SJCRH30 (cell line): ENCODE measurements at places on chromosomes 3 and 15. TPM values are rescaled to one million over a fixed set of nuclear protein-coding genes. Genes with fewer than 3 reads are reported as not detected.

DNA sequence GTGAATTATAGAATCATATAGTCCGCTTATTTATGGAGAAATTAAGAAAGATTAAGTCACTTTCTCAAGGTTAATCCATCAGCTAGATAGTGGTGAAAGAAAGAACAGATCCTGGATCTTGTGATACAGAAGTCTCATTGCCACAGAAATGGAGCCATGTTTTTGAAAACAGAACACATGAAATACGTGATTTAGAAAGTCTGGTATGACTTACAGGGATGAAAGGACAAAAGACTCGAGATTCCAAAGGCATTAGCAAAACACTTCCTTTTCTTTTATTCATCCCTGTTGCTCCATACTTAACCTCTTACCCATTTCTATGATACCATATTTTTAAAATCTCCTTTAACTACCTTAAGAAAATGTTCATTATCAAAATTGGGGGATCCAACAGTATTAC lies 40.0 kb upstream of the TEX9 start:
- H3K4me1 ChIP-seq: no peaks in the 10 kb centered on the region
- H3K27me3 ChIP-seq: no peaks in the 10 kb centered on the region
- no peak overlapping the region for H3K4me3 ChIP-seq

- H3K27ac ChIP-seq: no peak overlapping the region
- DNase-seq: no peak
- no peaks in the 10 kb centered on the region for H3K4me1 ChIP-seq
- no peaks in the 10 kb centered on the region for H3K27me3 ChIP-seq
- no peak overlapping the region for H3K4me3 ChIP-seq
These were observed 5.2 kb upstream of the WNT7A start for GRCh38 chr3:13884851-13885703.

- no peaks in the 10 kb centered on the region for H3K4me1 ChIP-seq
- DNase-seq: no peak
- no peak overlapping the region for H3K27ac ChIP-seq
These were observed 233.0 kb downstream of the EPHA3 start for GRCh38 chr3:89340408-89340807.

GRCh38 chr3:5217824-5218595 lies 30.5 kb downstream of the EDEM1 start:
- H3K27ac ChIP-seq: no peak overlapping the region
- no peaks in the 10 kb centered on the region for H3K4me1 ChIP-seq
- peaks cover 17% of the 10 kb centered on the region; the same call in 1 of the 2 replicates for H3K36me3 ChIP-seq
- DNase-seq: no peak
- no peaks in the 10 kb centered on the region for H3K27me3 ChIP-seq
- no peak overlapping the region for H3K4me3 ChIP-seq

DNA sequence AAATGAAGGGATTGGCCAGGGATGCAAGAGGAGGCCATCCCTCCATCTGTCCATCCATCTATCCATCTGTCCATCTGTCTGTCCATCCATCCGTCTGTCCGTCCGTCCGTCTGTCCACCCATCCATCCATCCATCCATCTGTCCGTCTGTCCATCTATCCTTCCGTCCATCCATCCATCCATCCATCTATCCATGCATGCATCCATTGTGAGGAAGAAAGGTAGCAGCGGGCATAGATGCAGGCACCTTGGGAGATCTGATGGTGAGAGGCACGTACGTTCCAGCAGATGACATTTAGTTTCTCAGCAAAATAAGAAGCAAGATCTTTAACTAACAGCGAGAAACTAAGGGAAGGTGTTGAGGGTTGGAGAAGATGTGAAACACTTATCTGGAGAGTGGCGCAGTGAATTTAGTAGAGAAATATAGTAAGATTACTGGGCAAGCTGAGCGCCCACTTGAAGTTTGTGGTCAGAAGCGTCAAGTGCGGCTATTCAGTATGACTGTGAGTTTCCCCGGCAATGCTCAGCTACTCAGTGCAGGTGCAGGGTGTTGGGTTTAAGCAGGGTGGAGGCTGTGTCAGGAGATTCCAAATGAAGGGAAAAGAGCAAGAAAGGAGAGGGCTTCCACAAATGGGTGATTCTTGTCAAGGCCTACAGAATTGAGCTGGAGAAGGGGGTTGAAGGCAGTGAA lies 22.4 kb upstream of the SRP14 start:
- no peaks in the 10 kb centered on the region for H3K27me3 ChIP-seq
- no peaks in the 10 kb centered on the region for H3K36me3 ChIP-seq
- no peak overlapping the region for H3K4me3 ChIP-seq
- peaks cover 21% of the 10 kb centered on the region for H3K4me1 ChIP-seq
- H3K27ac ChIP-seq: no peak overlapping the region

The SCAANT1 gene
- not detected in 2 replicates for total RNA-seq

DNA sequence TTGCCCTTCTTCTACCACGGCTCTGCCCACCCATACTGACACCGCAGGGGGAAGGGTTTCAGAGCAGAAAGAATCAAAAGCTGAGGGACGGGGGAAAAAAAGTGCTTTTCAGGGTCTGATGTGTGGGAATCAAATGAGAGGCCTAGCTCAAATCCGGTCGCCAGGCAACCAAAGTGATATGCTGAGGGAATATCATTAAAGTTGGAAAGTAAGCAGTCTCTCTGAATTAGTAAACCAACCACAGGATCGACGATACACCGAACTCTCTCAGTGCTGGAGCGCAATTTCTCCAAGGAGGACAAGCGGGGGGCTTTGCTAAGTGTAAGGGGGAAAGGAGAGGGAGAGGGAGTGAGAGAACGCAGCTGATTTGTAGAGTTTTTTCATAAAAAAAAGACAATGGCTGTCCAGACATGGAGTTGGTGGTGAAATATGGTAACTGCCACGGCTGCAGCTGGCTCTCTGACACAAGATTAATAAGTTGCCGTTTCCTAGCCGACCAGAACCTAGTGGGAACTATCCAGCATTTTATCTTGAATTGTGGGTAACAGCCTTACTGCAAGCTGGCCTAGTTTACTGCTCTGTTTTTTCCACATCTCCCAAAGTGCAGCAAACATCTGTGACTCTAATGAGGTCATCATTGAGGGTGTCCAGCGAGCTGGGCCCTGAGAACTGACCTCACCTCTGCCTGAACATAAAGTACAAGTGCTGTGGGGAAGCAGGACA lies 530.2 kb downstream of the SOX2 start:
- H3K27me3 ChIP-seq: no peaks in the 10 kb centered on the region
- no peaks in the 10 kb centered on the region for H3K36me3 ChIP-seq
- 0 out of 2 replicates have a peak overlapping the region, but pooled peaks have one; percentile 10 for H3K27ac ChIP-seq
- DNase-seq: peak; percentile 35
- H3K4me3 ChIP-seq: no peak overlapping the region

DNA sequence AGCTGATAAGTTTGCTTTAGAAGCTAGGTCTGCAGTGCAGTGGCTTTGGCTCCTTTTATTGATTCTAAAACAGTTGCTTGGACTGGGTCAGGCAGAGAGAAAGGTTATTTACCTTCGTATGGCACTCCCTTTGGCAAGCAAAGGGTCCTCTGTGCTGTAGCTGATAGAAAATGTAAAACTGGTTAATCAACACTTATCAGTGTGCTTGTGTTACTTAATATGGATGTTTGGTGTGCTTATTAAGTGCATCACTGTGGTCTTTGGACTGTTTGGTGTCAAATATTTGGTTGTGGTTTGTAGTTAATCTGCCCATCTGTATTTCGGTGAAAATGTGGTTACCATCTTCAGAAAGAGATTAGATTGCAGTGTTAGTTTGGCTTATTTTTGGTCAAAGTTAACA lies 16.0 kb downstream of the UBE2E2 start:
- H3K4me1 ChIP-seq: peaks cover 26% of the 10 kb centered on the region
- H3K27me3 ChIP-seq: no peaks in the 10 kb centered on the region
- no peak overlapping the region for H3K4me3 ChIP-seq
- H3K36me3 ChIP-seq: no peaks in the 10 kb centered on the region; the same call in 1 of the 2 replicates

The ECT2 gene
- 43.5 and 43.9 TPM in 2 replicates for total RNA-seq

- H3K36me3 ChIP-seq: no peaks in the 10 kb centered on the region
- peaks cover 35% of the 10 kb centered on the region for H3K4me1 ChIP-seq
- DNase-seq: no peak
- no peaks in the 10 kb centered on the region for H3K27me3 ChIP-seq
- H3K27ac ChIP-seq: peak overlapping the region; percentile 55
These were observed 114.6 kb upstream of the TSC22D2 start for GRCh38 chr3:150293401-150294001.
